Muscle of arm (tissue), 14 donors: ENCODE measurements at places on chromosomes 1 and 21. TPM values are rescaled to one million over a fixed set of nuclear protein-coding genes. Genes with fewer than 3 reads are reported as not detected.
A peak's percentile ranks its signal among the peaks of the same experiment; 100 is the strongest.

DNA sequence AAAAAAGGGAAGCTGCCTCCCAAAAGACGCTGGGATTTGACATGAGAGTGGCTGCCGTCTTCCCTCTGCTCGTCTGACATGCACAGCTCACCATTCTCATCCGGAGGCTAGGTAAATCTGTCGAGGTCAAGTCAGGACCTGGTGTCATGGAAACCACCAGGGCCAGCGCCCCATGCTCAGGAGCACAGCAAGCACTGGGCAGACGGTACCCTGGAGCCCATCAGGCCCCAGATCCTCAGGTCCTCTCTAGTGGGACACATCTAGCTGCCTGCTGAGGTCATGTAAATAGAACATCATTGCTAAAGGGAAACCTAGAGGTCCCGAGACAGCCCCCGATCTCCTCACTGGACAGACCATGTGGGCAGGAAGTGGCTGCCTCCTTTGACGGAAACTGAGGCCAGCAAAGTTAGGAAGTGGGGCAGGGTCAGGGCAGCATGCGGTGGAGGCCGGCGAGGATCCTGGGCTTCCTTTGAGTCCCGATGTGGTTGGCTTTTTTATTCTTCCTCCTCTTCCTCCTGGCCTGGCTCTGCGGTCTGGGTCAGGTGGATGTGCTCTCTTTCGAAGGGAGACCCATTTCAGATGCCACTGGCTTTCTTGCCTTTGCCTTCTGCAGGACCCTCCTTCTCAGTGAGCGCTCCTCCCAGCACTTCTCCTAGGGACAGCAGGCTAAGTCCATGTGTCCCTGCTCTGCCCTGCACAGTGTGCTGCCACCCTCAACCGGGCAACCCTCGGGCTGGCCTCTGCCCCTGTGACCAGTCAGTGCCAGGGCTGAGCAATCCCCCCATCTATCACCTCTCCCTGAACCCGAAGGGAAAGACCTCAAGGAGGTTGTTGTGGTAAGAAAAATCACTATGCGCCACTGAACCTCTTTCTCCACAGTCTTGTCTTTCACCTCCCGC is 5.9 kb downstream of the AGT start:
- no peak for DNase-seq

GRCh38 chr1:210800301-210800700 is 333.6 kb downstream of the KCNH1 start:
- no peak for DNase-seq

- no peak for DNase-seq
Observed at GRCh38 chr1:67682659-67683197, 2.3 kb upstream of the GADD45A start.

DNA sequence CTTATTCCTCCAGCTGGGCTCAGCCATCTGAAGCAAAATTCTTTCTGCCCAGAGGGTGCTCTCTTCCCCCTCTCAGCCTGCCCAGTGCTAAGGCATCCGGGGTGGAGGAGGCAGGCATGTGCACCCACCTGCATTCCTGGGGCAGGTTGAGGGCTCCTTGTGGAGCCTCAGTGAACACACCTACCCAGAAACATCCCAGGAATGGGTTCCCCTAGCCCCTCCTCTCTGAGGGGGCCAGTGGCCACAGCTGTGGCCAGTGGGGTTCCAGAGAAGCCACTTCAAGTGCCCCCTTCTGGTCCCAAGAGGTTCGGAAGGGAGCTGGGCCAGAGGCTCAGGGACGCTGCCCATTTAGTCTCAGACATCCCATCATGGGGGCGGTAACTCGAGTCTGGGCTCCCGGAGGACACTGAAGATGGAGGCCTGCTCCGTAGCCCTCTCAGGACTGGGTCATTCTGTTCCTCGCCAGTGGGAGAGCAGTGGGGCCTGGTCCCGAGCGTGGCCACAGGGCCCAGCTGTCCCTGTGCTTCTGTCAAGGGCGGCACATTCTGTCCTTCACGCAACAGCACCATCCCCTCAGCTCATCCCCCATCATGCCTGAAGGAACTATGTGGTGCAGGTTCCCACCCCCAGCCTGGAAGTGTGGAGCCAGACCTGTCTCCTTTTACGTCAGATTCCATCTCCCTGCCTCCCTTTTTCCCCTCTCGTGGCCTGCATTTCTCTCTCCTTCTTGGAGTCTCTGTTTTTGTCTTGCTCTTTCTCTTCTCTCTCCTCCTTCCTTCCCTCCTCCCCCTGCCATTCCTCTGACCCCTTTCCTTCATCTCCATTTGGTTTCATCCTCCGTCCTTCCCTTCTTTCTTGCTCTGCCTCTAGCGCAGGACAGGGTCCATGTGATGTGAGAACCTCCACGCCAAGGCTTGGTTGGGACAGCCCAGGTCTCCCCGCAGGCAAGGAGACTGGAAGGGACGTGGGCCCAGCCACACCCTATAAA is 49.6 kb upstream of the KDM4A start:
- no peak for DNase-seq

GRCh38 chr1:1665815-1666251 is 7.0 kb upstream of the CDK11B start:
- DNase-seq = no peak

DNA sequence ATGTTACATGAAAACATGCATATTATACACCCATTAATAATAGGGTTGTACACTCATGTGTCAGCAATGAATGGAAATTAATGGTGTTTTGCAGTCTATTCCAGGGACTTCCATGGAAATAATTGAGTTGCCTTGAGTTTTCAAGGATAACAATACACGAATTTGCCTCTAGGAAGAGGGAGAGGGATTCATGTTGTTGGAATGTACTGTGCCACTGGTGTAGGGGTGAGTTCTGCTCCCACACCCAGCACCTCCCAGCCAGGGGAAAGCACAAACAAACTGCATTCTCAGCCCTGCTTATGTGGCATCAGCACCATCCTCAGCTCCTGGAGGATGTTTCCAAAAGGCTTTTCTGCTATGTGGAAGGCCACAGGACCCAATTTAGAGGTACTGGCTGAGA is 57.8 kb downstream of the BCAR3 start:
- DNase-seq = no peak

DNA sequence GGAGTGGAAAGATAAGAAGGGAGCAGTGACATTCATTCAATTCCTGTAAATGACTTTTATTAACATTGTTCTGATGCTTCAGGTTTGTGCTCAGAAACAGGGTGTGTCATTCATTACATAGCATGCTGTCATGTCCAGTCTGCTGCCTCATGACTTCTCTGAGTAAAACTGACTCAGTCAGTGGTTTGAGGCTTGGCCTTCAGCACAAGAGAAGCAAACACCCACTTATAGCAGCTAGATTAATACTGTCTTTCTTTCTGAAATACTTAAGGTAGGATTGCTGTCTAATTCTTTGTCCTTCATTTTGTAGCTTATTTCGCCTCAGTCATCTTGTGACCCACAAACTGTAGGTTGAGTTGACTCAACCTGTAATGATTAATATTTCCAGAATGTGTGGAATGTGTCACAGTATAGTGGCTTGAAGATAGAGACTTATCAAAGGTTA is 32.9 kb downstream of the RASAL2 start:
- DNase-seq = no peak

- DNase-seq = peak; percentile 36
Observed at GRCh38 chr1:240122639-240123613, 31.2 kb downstream of the FMN2 start.

DNA sequence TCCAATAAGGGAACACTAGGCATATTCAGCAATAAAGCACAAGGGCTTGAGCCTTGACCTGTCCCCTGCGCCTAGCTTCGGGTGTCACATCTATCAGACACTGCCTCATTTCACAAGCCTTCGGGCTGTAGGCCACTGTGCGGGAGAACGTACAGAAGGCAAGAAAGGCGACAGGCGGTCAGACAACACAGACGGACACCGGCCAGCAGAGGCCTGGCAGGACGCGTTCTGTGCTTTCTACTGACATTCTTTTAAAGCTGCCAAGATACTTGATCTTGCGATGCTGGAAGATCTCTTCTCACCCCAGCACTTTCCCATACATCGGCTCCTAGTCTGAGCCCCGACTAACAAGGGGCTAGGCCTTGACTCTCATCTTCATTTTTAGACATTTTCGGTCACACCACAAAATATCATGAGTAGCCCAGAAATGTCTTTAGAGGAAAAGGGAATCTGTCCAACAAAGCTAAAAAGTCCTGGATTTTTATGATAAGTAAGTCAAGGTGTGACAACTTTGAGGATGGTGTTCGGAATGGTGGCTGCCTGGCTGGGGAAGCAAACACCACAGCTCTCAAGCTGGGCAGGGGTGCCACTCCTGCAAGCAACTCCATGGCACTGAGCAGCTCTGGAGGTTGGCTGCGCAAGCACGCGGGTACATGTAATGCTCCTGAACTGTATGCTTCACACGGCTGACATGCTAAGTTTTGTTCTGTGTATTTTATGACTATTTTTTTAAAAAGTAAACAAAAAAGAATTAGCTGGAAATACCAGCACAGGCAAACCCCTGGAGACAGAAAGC is 18.7 kb downstream of the RIPK4 start:
- DNase-seq = no peak

- no peak for DNase-seq
Observed at GRCh38 chr1:60137406-60137805, 63.8 kb upstream of the C1orf87 start.

- DNase-seq = no peak
Observed at GRCh38 chr1:200654660-200655059, 15.0 kb downstream of the DDX59 start.

DNA sequence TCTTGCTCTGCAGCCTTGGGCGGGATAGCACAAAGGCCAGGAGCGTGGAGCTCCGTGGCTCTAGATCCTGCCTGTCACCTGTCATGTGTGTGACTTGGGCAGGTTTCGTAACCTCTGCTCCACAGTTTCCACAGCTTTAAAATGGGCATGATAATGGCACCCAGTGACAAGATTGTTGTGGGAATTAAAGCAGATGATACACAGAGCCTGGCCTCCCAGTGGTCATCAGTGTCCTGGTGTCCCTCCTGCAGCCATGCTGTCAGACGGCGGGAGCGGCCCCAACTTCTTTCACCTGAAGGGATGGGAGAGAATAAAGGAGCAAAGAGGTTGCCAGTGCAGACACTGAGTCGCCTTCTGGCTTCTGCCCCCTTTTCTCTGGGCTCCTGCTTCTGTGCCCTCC is 61.5 kb downstream of the SLC37A1 start:
- no peak for DNase-seq

- no peak for DNase-seq
Observed at GRCh38 chr1:121414905-121415304, 230.1 kb downstream of the SRGAP2C start.

GRCh38 chr1:184909019-184909418 is 65.3 kb downstream of the NIBAN1 start:
- no peak for DNase-seq

DNA sequence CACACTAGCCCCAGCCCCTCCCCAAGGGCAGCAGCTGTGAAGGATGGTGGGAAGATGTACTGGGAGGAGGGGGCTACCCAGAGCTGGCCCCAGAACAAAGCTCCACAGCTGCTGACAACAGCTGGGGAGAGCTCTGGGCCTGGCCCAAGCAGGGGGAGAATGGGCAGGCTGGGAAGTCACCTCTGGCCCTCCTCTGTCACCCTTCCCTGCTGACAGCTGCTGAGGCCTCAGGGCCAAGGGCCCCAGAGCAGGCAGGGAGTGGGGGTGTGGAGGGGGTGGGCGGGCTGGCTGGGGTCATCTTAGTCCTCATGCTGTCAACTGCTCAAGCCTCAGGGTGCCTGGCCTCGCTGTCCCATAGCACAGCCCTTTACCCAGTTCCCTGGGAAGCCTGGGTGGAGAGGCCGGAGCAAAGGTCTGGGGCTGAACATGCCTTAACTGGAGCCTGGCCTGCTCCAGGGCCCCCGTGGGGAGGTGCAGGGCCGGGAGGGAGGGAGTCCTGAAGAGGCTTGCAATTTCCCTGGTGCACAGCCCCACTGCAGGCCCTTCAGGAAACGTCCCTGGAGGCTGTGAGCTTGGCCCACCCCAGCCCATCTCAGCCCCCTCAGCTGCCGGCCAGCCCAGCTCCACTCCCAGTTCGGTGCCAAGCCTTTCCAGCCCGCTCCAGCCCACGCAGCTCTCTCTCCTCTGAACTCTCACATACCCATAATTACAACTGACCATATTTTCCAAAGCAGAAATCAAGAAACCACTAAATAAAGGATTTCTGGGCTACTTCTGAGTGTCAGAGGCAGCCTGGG is 25.7 kb downstream of the HSPG2 start:
- peak; percentile 69 for DNase-seq

GRCh38 chr1:205743977-205744376 is 6.0 kb downstream of the NUCKS1 start:
- DNase-seq = no peak

GRCh38 chr1:201625851-201626251 is 86.9 kb downstream of the NAV1 start:
- DNase-seq = no peak

GRCh38 chr1:230861489-230861888 is 6.8 kb downstream of the C1orf198 start:
- DNase-seq = no peak

GRCh38 chr1:37403166-37403565 is 71.2 kb upstream of the ZC3H12A start:
- no peak for DNase-seq

DNA sequence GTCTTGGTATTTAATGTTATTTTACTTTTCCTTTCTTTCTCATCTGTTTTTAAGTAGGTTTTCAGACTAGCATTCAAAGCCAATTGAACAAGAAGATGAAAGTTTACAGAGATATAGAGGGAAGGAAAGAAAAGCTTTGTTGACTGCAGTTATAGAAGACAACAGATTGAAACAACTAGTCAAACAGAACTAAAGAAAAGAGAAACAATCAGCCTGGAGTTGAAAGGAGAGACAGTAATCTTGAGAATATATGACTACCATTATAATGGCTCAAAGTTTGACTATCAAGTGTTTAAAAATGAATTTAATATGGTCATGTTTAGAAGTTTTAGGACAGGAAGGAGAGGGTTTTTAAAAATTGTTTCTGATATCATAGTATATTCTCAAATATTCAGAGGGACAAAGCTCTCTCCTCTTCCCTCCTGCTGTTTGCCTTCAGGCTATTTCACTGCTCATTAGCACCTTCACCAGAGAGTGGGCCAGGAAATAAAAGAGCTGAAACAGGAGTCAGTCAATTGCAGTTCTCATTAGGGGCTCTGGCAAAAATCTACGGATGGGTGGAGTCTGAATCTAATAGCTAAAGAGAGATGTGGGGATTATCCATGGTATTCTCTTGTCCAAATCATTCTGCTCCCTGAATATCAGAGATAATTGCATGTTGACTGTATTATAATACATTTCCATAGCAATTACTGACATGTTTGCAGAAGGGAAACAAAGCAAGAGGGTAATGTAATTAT is 577.8 kb downstream of the BRINP3 start:
- DNase-seq = no peak

DNA sequence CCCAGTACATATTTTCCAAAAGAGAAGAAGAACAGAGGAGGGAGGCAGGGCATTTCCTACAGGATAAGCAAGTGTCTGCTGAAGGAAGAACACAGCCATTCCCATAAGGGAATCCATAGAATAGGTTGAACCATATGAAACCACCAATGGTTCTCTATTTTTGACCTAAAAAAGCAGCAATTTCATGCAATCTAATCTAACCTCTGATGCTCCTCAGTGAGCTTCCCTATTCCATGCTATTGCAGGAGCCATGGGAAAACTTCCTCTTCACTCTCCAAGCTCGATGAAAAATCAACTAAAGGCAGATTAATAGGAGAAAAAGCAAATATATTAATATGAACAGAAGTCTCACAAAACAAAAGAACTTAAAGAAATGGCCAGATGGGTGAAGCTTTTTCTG is 50.5 kb downstream of the SIPA1L2 start:
- DNase-seq = no peak

The ACTL8 gene
- not detected for polyA plus RNA-seq

The SPATA45 gene
- not detected for polyA plus RNA-seq

The GSTM5 gene
- polyA plus RNA-seq = not detected

The MCOLN2 gene
- polyA plus RNA-seq = 0.40 TPM

The KRTAP19-3 gene
- polyA plus RNA-seq = not detected

The KAZN gene
- polyA plus RNA-seq = 17.4 TPM

The AK5 gene
- 11.1 TPM for polyA plus RNA-seq

The COL18A1 gene
- 52.5 TPM for polyA plus RNA-seq
